ENCODE measurements at places on chromosomes 11 and 22. TPM values are rescaled to one million over a fixed set of nuclear protein-coding genes. Genes with fewer than 3 reads are reported as not detected.

Gene YAP1
- 98.4 TPM for total RNA-seq

Gene ARFGAP3
- 54.3 TPM for total RNA-seq

Gene ABTB2
- total RNA-seq = 6.4 TPM

Gene SAA2
- not detected for total RNA-seq

Gene ANO1
- 20.1 TPM for total RNA-seq

Gene PANX3
- not detected for total RNA-seq

DNA sequence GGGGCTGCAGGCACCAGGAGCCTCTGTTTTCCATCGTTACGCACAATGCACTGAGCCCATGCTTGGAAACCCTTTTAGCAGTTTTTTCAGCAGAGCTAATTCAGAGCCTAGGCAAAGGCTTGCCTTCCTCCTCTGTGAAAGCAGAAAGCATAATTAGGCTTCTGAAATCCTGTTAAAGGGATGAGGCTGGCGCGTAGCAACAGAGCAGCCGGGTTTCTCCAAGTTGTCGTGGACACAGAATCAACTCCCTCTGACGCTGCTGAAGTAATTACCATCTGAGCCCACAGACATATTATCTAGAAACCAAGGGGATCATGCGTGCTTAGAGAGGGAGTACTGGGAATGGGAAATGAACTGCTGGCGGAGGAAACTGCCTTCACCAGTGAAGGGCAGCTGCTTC lies 85.4 kb downstream of the MYO18B start:
- no peak overlapping the region for H3K4me3 ChIP-seq
- DNase-seq = no peak
- no peak overlapping the region for H3K27ac ChIP-seq
- H3K4me1 ChIP-seq = no peaks in the 10 kb centered on the region
- no peaks in the 10 kb centered on the region for H3K27me3 ChIP-seq

- H3K4me3 ChIP-seq = no peak overlapping the region
- no peaks in the 10 kb centered on the region for H3K36me3 ChIP-seq
- H3K4me1 ChIP-seq = peaks cover 54% of the 10 kb centered on the region
- no peak overlapping the region for H3K27ac ChIP-seq
These were observed 29.3 kb downstream of the ARHGEF12 start for GRCh38 chr11:120365512-120365911.

DNA sequence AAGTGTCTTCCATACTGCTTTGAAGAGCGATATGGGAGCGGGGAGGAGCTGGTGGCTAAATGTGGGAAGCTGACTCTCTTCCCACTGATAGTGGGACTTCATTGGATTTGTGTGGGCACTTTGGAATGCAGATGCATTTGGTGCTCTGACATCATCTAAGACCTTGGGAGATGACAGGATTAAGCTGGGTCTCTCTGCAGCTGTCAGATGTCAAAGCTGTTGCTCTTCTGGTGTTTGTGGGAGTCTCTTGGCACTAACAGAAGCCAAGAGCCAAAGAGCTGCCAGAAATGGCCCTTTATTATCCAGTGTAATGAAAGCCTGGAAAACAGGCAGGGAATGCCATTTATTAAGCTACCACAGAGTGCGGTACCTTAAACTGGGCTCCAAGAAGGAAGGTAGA lies 20.6 kb downstream of the GRAMD1B start:
- no peaks in the 10 kb centered on the region for H3K36me3 ChIP-seq
- no peak overlapping the region for H3K27ac ChIP-seq
- no peak overlapping the region for H3K4me3 ChIP-seq
- H3K27me3 ChIP-seq = no peaks in the 10 kb centered on the region
- DNase-seq = no peak

- peaks cover 52% of the 10 kb centered on the region for H3K4me1 ChIP-seq
- peaks cover 5% of the 10 kb centered on the region for H3K36me3 ChIP-seq
- DNase-seq = no peak
- H3K27me3 ChIP-seq = no peaks in the 10 kb centered on the region
These were observed 24.4 kb downstream of the ADAMTS8 start for GRCh38 chr11:130403967-130404366.

DNA sequence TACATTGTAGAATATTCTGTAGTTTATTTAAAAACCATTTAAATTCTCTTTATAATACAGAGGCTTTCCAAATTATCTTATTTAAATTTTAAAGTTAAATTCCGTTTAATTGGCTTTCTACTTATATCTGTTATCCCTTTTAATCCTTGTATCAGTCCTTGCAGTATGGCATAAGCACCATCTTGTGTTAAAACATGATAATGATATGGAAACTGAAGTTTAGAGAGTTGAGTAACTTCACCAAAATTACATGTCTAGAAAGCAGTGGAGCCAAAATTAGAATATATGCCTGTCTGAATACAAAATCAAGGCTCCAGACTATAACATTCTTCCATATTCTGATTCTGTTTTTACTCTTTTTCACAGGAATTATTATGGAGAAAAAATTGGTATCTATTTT lies 57.0 kb downstream of the ANO5 start:
- H3K27ac ChIP-seq = no peak overlapping the region
- H3K4me3 ChIP-seq = no peak overlapping the region
- H3K4me1 ChIP-seq = no peaks in the 10 kb centered on the region
- H3K36me3 ChIP-seq = peaks cover 3% of the 10 kb centered on the region
- H3K27me3 ChIP-seq = no peaks in the 10 kb centered on the region
- no peak for DNase-seq

DNA sequence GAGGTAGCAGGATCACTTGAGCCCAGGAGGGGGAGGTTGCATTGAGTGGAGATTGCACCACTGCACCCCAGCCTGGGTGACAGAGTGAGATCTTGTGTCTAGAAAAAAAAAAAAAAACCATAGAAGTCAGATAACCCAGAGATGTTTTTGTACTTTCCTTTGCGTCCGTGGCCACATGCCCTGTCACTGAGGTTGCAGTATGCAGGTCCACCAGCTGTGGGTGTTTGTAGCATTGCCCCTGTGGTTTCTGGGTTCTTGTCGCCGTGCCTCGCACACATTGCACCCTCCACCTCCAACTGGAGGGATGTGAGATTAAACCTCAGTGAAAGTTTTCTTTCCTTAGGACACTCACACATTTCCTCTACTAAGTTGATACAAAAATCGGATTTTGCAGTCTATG lies 70.3 kb downstream of the TNRC6B start:
- peak; percentile 42 for DNase-seq
- no peaks in the 10 kb centered on the region for H3K27me3 ChIP-seq
- no peaks in the 10 kb centered on the region for H3K4me1 ChIP-seq
- no peak overlapping the region for H3K27ac ChIP-seq
- H3K36me3 ChIP-seq = peaks cover 19% of the 10 kb centered on the region

DNA sequence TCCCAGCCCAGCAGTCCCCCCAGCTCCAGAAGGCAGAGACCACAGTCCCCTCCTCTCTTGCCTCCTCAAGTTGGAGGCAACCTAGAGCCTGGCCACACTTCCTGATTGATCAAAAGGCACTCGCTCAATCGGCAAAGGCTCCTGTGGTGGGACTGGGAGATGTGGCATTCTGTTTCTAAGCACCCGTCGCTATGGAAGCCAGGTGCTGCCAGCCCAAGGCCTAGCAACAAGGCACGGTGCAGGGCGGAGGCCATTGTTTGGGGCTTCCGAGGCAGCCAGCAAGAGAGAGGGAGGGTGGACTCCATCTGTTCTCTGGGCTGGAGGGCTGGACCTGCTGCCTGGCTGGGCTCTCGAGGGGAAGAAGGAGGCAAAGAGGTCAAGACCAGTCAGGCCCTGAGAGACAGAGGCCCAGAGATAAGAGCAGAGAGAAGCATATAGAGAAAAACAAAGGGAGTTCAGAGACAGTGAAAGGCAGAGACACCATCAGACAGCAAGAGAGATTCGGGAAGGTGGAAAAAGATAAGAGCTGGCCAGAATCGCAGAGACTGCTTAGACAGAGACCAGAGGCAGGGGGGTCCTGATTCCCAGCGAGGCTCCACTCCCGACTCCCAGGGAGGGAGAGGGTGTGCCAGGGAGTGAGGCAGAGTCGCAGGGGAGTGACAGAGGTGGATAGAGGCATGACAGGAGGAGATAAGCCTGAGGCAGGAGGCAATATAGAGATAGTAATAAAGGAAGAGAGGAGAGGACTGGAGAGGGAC lies 21.2 kb downstream of the PDE2A start:
- H3K4me1 ChIP-seq = no peaks in the 10 kb centered on the region
- no peaks in the 10 kb centered on the region for H3K36me3 ChIP-seq
- H3K27ac ChIP-seq = no peak overlapping the region
- DNase-seq = no peak

DNA sequence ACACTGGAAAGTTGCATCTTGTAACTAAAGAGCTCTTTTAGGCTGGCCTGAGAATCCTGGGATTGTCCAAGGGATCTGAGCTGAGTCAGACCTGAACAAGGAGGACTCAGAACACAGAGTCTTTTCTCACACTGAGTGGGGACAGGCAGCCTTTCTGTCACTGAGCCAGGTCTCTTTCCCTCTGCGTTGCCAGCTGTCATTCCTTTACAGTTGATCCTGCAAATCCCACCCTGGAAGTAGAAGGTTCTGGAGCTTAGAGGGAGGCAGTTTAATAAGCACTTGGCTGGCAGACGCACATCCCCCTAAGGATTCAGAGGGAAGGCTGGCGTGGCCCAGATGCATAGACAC lies 76.3 kb upstream of the SUSD2 start:
- peaks cover 58% of the 10 kb centered on the region for H3K36me3 ChIP-seq
- peak overlapping the region; percentile 26 for H3K27ac ChIP-seq
- H3K4me3 ChIP-seq = no peak overlapping the region
- no peaks in the 10 kb centered on the region for H3K27me3 ChIP-seq
- DNase-seq = no peak
- H3K4me1 ChIP-seq = peaks cover 6% of the 10 kb centered on the region

- no peak overlapping the region for H3K27ac ChIP-seq
- H3K36me3 ChIP-seq = no peaks in the 10 kb centered on the region
- H3K4me1 ChIP-seq = no peaks in the 10 kb centered on the region
- DNase-seq = peak; percentile 4
- no peaks in the 10 kb centered on the region for H3K27me3 ChIP-seq
These were observed 6.8 kb upstream of the OR8B3 start for GRCh38 chr11:124405581-124405980.

GRCh38 chr11:80593648-80594374 lies 1153.0 kb upstream of the TENM4 start:
- H3K4me1 ChIP-seq = no peaks in the 10 kb centered on the region
- DNase-seq = peak; percentile 42
- H3K27me3 ChIP-seq = no peaks in the 10 kb centered on the region
- no peak overlapping the region for H3K4me3 ChIP-seq
- H3K36me3 ChIP-seq = no peaks in the 10 kb centered on the region

- H3K4me1 ChIP-seq = peaks cover 76% of the 10 kb centered on the region
- DNase-seq = no peak
- H3K4me3 ChIP-seq = no peak overlapping the region
- peak overlapping the region; percentile 34 for H3K27ac ChIP-seq
- H3K27me3 ChIP-seq = no peaks in the 10 kb centered on the region
These were observed 5.2 kb downstream of the SIK3 start for GRCh38 chr11:117092951-117093590.

- H3K36me3 ChIP-seq = no peaks in the 10 kb centered on the region
- H3K4me3 ChIP-seq = no peak overlapping the region
- H3K27me3 ChIP-seq = no peaks in the 10 kb centered on the region
- no peaks in the 10 kb centered on the region for H3K4me1 ChIP-seq
- DNase-seq = no peak
These were observed 62.8 kb upstream of the CAPRIN1 start for GRCh38 chr11:33988586-33989370.

GRCh38 chr22:38112381-38112780 lies 1.9 kb upstream of the BAIAP2L2 start:
- peak; percentile 49 for DNase-seq
- H3K27ac ChIP-seq = no peak overlapping the region
- no peak overlapping the region for H3K4me3 ChIP-seq
- H3K4me1 ChIP-seq = peaks cover 39% of the 10 kb centered on the region
- no peaks in the 10 kb centered on the region for H3K27me3 ChIP-seq

DNA sequence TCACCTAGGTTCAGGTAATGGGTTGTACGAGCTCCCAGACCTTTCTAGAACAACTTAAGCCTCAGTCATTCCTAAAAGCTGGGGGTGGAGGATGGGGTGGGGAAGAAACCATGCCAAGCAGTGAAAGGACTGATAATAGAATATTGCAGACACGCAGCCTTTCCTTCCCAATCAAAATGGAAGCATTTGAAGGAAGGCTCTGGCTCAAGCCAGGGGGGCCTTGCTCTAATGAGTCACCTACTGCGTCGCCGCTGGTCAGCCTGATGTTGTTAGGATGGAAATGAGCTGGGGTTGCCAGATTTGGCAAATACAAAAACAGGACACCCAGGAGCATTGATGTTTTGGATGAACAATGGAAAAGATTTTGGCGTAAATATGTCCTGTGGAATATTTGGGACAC lies 6.2 kb downstream of the SYT12 start:
- H3K4me3 ChIP-seq = no peak overlapping the region
- peaks cover 4% of the 10 kb centered on the region for H3K27me3 ChIP-seq
- no peak overlapping the region for H3K27ac ChIP-seq
- no peaks in the 10 kb centered on the region for H3K36me3 ChIP-seq

GRCh38 chr11:69010361-69010891 lies 2.6 kb downstream of the MRGPRF start:
- peaks cover 91% of the 10 kb centered on the region for H3K4me1 ChIP-seq
- peak overlapping the region; percentile 90 for H3K27ac ChIP-seq
- H3K36me3 ChIP-seq = peaks cover 10% of the 10 kb centered on the region
- H3K4me3 ChIP-seq = peak overlapping the region; percentile 59
- H3K27me3 ChIP-seq = peaks cover 60% of the 10 kb centered on the region

DNA sequence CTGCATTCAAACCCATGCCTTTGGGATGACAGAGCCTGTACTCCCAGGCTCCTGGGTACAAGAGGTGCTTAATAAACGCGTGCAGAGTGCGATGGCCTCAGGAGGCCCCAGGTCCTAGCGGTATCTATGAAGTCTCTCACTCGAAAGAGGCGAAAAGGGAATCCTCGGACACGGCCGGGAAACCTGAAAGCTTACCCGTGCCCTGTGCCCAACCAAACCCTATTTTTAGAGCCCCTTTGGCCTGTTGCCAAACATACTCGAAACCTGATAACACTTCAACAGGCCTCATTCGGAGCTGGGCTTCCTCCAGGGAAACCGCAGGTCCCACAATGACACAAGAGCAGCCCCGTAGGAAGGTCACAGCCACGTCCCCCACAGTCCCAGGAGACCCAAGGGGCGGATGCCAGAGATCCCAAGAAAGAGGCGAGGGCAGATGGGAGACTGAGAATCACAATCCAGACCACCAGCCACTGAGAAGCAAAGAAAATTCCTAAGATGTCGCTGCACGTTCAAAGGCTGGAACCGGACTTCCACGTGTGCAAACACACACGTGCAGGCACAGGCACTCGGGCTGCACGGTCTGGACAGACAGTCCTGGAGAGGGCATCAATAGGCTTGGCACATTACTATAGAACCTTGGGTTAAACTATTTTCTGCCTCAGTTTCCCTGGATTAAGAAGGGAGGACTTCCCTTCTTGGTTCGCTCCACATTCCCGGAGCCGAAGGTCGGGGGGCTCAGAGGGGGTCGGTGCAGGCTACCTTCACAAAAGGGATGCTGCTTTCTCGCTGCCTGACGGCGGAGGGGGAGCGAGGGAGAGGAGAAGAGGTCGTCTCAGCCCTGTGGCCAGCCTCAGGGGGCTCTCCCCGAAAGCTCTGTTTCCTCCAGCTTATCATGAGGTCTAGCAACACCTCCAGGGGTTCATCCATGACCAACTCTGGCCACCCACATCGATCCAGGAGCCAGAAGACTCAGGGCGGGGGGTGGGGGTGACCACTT lies 8.2 kb downstream of the PDGFB start:
- no peak overlapping the region for H3K4me3 ChIP-seq
- peaks cover 13% of the 10 kb centered on the region for H3K27me3 ChIP-seq
- H3K27ac ChIP-seq = peak overlapping the region; percentile 65
- H3K36me3 ChIP-seq = no peaks in the 10 kb centered on the region

- no peak overlapping the region for H3K4me3 ChIP-seq
- H3K27ac ChIP-seq = no peak overlapping the region
- H3K27me3 ChIP-seq = no peaks in the 10 kb centered on the region
- H3K36me3 ChIP-seq = no peaks in the 10 kb centered on the region
These were observed 935.3 kb downstream of the DLG2 start for GRCh38 chr11:84691830-84692229.
